Ascending aorta (tissue), 2 donors: ENCODE measurements at places on chromosomes 7 and 10. TPM values are rescaled to one million over a fixed set of nuclear protein-coding genes. Genes with fewer than 3 reads are reported as not detected.

GPER1 gene
- 11.3 TPM for total RNA-seq

UPK3B gene
- 7.6 TPM for total RNA-seq

TAS2R16 gene
- not detected for total RNA-seq

SPDYE8 gene
- total RNA-seq = not detected

IGF2BP3 gene
- not detected for total RNA-seq

CDC14C gene
- not detected for total RNA-seq

CLDN4 gene
- total RNA-seq = 0.21 TPM

ZPBP gene
- not detected for total RNA-seq

SYCE1 gene
- not detected for total RNA-seq

IFIT2 gene
- 0.85 TPM for total RNA-seq

OR9A2 gene
- total RNA-seq = not detected

PRSS37 gene
- not detected for total RNA-seq

PILRB gene
- 67.2 TPM for total RNA-seq

EN2 gene
- total RNA-seq = not detected

GNAT3 gene
- not detected for total RNA-seq

PBLD gene
- 0.32 TPM for total RNA-seq

ALKBH4 gene
- total RNA-seq = 26.4 TPM

MALRD1 gene
- total RNA-seq = not detected

NOS3 gene
- total RNA-seq = 185 TPM

NODAL gene
- total RNA-seq = not detected

DDIT4 gene
- 394 TPM for total RNA-seq

RAB19 gene
- not detected for total RNA-seq

INHBA gene
- total RNA-seq = 41.5 TPM

ZNF239 gene
- total RNA-seq = 7.1 TPM

PAPOLB gene
- total RNA-seq = not detected

DAGLB gene
- 5.2 TPM for total RNA-seq

SERPINE1 gene
- total RNA-seq = 1,267 TPM

ACSM6 gene
- not detected for total RNA-seq

MYH16 gene
- total RNA-seq = not detected

LBX1 gene
- not detected for total RNA-seq

ZP3 gene
- total RNA-seq = 1.1 TPM

VPS50 gene
- total RNA-seq = 6.9 TPM

NUTM2D gene
- total RNA-seq = 10.9 TPM

RBP3 gene
- total RNA-seq = not detected

ZNF488 gene
- total RNA-seq = not detected

PRLHR gene
- total RNA-seq = not detected

NPTX2 gene
- 44.2 TPM for total RNA-seq

KCP gene
- 1.2 TPM for total RNA-seq
